Mesenteric fat pad (tissue), 1 donor: ENCODE measurements at places on chromosomes 4 and X. TPM values are rescaled to one million over a fixed set of nuclear protein-coding genes. Genes with fewer than 3 reads are reported as not detected.

- DNase-seq: no peak
Measured at GRCh38 chr4:53818104-53818503, 226.8 kb upstream of the LNX1 start.

GRCh38 chrX:9298221-9298620 is 166.6 kb upstream of the TBL1X start:
- DNase-seq: no peak

DNA sequence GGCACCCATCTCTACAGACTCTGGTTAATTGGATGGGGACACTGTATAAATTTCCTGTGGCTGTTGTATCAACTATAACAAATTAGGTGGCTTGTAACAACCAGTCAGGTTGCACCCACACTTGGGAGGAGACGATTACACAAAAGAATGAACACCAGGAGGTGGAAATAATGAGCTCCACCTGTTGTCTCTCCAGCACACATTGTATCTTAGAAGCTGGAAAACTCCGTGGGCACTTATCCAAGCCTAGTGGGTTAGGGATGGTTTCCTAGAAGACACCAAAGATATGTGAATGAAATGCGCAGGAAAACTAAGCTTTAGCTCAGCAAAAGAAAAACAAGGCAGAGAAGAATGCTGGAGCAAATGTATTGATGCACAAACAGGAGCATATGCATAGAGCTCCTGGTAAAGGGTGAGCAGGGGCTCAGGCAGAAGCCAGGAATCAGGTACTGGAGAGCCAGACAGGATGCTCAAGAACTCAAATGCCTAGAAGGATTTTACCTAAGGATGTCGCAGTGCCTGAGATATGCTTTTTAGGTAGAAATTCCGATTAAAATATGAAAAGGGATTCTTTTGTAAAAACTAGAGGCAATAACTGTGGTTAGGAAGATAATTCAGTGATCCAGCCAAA is 111.7 kb downstream of the GALNTL6 start:
- DNase-seq: no peak

DNA sequence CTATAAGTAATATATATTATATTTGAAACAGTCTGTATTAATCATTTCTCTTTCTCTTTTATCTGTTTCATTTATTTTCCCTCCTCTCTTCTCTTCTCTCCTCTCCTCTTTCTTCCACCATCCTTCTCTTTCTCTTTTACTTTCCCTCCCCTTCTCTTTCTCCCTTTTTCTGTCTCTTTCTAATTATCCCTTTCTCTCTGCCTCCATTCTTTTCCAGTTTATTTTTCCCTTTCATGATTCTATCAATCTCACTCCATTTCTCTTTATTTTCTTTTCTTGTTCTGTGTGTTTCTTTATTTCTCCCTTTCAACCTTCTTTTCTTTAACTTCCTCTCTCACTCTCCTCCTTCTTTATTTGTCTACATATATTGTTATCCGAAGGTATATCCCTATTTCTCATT is 399.8 kb upstream of the POU3F4 start:
- no peak for DNase-seq

GRCh38 chrX:36019125-36019524 is 99.6 kb downstream of the CFAP47 start:
- no peak for DNase-seq

DNA sequence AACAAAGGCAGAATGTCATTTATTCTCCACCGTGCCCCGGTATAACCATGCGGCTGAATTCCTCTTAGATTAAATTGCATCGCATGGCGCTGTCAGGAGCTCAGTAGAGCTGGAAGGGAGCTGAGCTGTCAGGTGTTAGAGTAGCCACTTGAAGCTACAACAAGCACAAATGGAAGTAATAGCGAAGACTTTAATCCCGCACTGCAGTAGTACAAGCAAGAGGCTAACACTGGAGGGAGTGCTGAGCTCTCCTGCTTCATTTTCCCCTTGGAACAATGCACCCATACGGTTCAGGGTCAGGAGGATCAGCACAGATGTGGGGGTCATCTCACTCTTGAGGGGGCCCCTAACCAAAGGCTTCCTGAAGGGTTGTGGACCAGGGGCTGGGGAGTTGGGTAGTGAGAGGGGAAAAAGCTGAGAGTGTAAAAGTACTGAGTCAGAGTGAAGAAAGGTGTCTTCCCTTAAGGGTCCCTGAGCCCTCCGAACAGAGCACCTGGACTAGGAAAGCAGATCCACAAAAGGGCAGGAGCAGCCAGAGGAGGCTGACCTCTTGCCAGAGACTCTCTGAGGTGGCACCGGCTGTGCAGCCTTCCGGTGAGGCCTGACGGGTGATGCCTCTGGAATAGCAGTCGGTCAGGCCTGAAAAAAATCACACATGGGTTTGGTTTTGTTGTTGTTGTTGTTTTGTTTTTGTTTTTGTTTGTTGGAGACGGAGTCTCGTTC is 36.0 kb upstream of the CBR4 start:
- peak; percentile 22 for DNase-seq

DNA sequence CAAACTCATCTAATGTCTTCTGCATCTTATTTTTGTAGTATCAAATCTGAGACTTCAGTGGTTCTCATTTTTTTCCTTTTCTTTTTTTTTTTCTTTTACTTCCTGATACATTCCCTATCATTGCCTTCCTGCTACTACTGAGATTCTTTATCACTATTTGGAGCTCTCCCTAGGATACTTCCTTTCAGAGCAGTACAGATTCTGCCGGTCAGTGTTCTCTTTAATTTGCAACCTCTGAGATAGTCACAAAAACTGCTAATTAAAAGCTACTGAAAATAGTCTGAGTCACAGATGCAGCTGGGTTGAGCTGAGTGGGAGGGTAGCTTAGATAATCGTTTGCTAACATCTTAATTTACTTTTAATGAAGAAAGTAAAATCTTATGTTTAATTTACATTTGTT is 1279.7 kb downstream of the ARAP2 start:
- no peak for DNase-seq

- DNase-seq: no peak
Measured at GRCh38 chrX:66638591-66639500, at the start of gene EDA2R. EDA2R (minus strand) TSS chrX:66639078; CDS start chrX:66616020, 23,058 bp downstream.

DNA sequence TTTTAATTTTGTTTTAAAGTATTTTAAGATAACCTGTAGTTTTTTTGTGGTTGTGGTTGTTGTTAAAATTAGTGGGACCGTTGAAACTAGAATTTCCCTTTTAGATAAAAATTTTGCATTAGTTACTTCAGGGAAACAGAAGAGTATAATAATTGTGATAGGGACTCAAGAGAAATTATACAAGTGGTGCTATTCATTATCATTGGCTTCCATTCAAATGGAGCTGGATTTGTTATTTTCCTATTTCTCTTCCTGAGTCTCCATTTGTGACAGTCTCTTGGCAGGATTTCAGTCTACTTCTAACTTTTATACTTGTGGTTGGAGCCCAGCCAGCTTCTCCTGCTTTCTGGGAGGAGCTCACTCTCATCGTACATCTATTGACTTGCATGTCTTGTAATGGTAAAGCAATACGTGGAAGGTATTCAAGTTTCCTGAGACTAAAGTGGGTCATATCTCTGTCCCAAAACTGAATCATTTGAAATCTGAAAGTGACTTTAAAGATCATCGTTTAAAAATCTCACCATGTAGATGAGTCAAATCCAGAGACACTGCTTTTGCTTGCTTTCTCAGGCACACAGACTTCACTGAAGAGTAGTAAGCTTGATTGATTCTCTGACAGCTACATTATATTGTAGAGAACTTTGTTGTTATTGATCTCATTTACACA is 155.8 kb downstream of the RPA4 start:
- no peak for DNase-seq

- DNase-seq: no peak
Measured at GRCh38 chr4:186116697-186117096, 12.2 kb downstream of the FAM149A start.

GRCh38 chr4:38661371-38661770 is 2.6 kb upstream of the KLF3 start:
- no peak for DNase-seq

DNA sequence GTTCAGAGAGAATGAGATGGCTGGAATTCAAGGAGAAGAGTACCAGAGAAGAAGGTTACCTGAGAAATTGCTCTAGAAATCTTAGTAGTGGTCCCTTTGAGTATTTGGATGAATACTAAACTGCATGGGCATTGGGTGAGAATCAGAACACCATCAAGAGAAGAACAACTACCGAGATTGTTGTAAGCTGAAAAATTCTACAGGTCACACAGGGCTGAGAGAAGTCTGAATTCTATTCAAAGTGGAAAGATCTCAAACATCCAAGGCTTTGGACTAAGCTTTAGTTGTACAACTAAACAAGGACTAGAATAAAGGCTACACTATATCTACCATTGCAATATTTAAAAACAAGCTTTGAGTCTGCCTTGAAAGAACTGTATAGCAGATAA is 40.8 kb downstream of the LRBA start:
- DNase-seq: no peak

DNA sequence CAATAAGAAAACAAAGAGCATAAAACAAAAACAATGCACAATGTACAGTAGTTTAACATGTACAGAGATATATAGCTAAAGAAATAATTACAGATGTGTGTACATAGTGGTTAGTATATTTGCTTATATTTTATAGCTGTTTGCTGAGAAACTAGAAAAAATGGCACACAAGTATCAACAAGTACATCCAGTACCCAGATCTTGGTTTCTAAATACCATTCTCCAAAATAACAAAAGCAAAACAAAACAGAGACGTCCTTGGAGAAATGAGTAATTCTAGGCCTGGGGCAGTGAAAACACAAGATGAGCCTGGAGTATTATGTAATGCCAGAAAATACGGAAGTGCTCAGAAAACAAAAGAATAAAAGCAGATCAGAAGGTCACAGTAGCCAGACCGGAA is 189.6 kb downstream of the TMEM47 start:
- DNase-seq: no peak

DNA sequence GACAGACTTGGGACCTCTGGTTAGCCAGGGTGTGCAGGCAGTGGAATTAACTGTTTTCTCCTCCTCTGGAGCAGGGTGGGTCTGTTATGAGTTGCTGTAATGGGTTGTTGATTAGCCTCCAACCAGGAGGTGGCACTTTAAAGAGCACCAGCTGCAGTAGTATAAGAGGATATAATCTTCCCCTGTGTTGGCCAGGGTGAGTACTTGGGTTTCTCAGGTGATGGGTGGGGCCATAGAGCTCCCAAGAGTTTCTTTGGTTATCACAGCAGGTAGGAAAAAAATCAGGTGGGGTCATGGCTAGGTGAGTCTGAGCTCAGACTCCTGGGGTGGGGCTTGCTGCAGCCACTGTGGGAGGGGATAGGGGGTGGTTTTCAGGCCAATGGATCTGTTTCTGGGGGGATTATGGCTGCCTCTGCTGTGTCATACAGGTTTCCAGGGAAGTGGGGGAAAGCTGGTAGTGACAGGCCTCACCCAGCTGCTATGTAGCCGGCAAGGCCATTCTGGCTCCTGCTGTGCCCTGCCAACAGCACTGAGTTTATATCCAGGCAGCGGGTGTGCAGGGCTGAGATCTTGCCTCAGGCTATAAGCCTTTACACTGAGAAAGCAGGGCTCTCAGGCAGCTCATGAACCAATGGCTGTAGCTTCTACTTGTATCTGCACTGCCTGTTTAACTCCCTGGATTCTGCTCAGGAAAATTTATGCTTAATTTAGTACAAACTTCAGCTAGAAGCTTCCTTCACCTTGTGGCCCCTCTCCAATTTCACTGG is 70.1 kb downstream of the CCNG2 start:
- no peak for DNase-seq

- DNase-seq: no peak
Measured at GRCh38 chr4:84389406-84389805, 109.7 kb downstream of the NKX6-1 start.

- DNase-seq: no peak
Measured at GRCh38 chr4:145680902-145681301, 956 bp downstream of the C4orf51 start.

Gene CENPVL2
- total RNA-seq: not detected

Gene CHRDL1
- 248 TPM for total RNA-seq

Gene MAGED4B
- total RNA-seq: 7.0 TPM

Gene GPM6B
- total RNA-seq: 2.3 TPM

Gene SNCA
- total RNA-seq: 13.4 TPM
